ENCODE measurements at places on chromosomes 4 and X.

GRCh38 chrX:133265331-133265730, 47.2 kb upstream of the TFDP3 start:
- no peak for DNase-seq

DNA sequence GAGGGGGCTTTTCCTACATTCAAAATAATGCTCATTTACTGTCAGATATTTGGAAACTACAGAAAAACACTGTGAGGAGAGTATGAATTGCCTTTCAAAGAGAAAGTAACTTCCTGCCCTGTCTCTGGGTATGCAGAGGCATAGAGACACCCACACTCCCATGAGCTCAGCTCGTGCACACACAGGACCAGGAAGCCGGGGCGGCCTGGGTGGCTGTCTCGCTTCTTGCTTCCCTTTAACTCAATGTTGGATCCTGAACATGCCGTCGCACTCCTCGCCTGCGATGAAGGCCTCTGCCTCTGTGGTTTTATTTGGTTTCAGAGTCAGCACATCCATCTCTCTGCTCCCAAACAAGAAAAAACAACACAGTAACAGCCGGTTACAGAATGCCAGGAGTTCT, 40.1 kb upstream of the GPR78 start:
- DNase-seq, result no peak

DNA sequence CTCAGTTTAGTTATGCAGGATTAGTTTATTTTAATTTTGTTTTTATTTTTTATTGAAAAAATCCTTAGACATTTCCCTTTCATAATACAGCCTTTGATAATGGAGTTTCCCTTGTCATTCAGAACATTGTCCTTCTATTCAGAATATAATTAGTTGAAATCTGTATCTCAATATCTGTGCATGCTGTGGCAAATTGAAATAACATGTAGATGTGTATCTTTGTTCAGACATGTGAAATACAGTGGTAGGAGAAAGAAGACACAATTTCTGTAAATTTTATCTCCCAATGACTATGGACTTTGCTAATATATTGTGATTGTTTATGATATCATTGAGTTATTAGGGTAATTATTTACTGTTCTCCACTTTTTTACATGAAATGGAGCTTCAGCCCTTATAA, 353.9 kb downstream of the GRID2 start:
- no peak for DNase-seq

- DNase-seq, result no peak
Observed at GRCh38 chr4:15784959-15785634, 7.0 kb downstream of the CD38 start.

- no peak for DNase-seq
Observed at GRCh38 chr4:152279234-152279566, 256.7 kb downstream of the FBXW7 start.

GRCh38 chr4:124318292-124318691, 394.2 kb downstream of the ANKRD50 start:
- no peak for DNase-seq

DNA sequence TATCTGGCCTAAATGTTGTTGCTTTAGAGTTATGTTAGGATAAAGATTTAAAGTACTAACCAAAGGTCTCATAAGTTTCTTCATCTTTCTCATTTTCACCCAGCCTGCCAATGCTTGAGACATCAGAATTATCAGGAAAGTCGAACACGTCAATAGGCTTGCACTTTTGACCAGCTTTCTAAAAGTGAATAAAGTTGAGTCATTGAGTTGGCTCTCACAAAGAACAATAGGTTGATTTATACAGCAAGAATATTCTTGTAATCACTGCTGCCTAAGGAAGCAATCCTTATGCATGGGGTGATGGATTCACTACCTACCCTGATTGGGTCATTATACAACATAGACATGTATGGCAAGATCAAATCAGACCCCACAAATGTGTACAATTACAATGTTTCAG, 5.0 kb downstream of the CENPU start:
- DNase-seq, result no peak

DNA sequence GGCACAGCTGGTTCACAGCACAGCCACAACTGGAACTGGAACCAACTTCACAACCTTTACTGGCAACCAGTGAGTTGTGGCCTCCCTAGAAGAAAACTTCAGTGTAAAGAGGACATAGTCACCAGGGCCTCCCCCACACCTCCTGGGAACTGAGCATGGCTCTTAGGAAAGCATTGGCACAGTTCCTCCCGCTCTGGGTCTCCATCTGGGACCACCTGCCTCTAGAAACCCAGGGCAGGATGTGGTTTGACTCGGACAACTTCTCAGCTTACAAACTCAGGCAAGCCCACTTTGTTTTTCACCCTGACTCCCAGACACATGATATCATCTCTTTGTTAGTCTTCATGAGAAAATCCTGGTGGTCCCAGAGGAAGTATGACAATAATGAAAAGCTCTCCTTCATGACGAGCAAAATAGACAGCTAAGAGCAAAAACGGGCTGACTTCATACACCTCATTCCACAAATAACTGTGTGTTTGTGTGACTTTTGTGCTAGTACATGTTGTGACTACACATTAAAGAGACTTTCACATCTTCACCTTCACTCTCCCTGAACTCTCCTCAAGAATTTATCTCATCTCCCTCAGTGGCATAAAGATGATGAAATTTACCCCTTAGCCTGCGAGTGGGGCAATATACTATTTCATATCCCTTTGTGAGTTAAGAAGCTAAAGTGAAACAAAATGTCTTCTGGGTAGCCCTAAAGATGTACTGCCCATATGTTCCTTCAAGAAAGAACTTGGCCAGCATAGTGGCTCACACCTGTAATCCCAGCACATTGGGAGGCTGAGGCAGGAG, 75.4 kb downstream of the SH3KBP1 start:
- no peak for DNase-seq
